Stimulated activated CD8-positive, alpha-beta memory T cell treated with anti-CD3 and anti-CD28 coated beads, Interleukin-2, amount 100 ng/mL, for 1 hour (primary cell): ENCODE measurements at places on chromosomes 7 and 10.

- no peak for DNase-seq
Observed at GRCh38 chr10:129516846-129517679, 50.0 kb downstream of the MGMT start.

DNA sequence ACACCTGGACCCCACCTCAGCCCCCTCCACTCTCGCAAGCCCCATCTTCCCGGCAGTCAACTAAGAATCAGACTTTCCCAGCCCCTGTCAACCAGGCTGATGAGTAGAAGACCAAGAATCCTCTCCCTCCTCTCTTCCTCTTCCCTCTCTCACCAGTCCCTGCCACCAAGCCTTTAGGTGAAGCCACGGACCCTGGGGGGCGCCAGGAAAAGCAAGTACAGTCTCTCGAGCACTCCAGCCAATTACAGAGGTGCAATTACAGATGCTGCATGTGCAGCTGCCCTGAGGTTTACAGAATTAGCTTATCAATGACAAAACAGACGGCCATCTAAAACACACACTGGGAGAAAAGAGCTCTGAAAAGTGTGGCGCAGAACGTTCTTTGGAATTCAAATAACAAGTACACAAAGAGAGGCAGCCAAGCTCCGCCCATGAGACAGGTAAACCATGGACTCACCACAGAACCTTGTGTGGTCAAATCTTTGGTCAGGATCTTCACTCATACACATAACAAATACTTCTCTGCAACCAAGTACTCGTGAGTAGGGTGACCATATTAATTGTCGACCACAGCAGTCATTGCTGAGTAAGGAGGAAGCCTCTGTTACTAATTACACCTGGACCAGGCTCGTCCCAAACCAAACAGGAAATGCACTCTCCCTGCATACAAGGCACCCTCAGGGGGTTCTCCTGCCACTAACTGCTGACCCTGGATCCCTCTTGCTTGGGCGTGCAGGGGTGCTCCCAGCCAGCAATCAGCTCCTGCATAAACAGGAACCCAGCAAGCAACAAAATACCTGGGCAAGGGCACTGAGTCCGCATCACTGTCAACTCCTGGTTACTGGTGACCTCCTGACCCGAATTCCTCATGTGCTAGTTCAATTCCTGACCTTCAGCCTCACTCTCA, 189.2 kb downstream of the FAM107B start:
- DNase-seq, result no peak

DNA sequence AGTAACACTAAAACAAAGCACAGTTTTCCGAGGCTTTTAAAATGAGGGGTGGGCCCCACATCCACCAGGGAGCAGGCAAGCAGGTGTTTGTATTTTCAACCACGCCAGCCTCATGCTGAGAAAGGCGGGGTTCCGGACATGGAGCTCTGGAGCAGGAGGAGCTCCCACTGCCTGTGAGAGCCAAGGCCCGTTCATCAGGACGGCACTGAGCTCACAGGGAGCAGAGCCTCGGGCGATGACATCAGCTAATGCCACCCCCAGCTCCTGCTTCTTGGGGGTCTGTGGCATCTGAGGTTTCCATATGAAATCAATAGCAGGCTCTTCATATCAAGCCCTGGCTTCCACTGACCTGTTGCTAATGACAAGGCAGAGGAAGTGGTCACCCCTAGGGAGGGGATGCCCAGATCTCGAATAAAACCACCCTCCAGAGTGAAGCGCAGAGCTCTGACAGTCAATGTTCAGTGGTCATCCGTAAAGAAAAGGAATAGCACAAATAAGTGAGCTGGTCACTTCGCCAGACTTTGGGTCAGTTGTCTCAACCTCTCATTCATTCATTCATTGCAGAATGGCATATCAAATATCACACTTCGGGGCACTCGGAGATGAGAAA, 89.1 kb downstream of the TNS3 start:
- no peak for DNase-seq

DNA sequence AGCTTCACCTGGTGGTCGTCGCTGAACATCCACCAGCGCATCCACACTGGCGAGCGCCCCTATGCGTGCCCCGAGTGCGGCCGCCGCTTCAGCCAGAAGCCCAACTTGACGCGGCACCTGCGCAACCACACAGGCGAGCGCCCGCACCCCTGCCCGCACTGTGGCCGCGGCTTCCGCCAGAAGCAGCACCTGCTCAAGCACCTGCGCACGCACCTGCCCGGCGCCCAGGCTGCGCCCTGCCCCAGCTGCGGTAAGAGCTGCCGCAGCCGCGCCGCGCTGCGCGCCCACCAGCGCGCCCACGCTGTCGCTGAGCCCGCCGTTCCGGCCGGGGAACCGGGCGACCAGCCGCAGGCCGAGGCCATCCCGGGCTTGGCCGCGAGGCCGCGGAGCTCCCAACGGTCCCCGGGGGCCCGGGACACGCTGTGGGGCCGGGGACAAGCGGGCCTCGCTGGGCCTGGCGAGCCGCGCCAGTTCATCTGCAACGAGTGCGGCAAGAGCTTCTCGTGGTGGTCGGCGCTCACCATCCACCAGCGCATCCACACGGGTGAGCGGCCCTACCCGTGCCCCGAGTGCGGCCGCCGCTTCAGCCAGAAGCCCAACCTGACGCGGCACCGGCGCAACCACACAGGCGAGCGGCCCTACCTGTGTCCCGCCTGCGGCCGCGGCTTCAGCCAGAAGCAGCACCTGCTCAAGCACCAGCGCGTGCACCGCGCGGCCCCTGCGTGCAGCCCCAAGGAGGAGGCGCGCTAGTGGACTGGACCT, 18.4 kb downstream of the ZNF775 start:
- DNase-seq, result no peak

GRCh38 chr7:36119005-36119706, 33.9 kb upstream of the EEPD1 start:
- no peak for DNase-seq

- DNase-seq, result no peak
Observed at GRCh38 chr7:112868609-112869008, 78.4 kb upstream of the TMEM168 start.

GRCh38 chr7:36272567-36273269, 116.9 kb upstream of the ANLN start:
- DNase-seq, result no peak

DNA sequence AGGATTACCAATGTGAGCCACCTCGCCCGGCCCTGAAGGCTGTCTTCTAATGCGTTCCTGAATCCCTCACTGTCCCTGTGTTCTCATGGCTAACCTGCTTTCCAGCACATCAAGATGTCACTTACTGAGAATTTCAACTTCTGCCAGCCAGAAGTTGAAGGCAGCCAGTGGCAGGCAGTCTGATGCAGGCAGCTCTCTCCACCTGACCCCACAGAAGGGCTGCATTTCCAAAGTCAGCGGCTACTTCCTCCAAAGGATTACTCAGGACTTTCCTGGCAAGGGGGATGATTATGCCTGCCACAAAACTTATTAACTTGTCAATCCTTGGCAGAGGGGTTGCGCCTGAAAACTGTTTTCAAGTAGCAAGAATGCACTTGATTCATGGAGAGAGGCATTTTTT, 1219.4 kb downstream of the TYW1 start:
- no peak for DNase-seq

- DNase-seq, result no peak
Observed at GRCh38 chr7:105985229-105985628, 22.2 kb downstream of the CDHR3 start.
